ENCODE measurements at places on chromosomes 11 and 22.
A peak's percentile ranks its signal among the peaks of the same experiment; 100 is the strongest.

- DNase-seq, result no peak
Observed at GRCh38 chr11:85590848-85591483, 36.2 kb downstream of the DLG2 start.

GRCh38 chr22:39207141-39208012 is 37.4 kb downstream of the PDGFB start:
- DNase-seq, result no peak

- DNase-seq, result no peak
Observed at GRCh38 chr11:124672536-124673215, 863 bp downstream of the SIAE start.

- DNase-seq, result no peak
Observed at GRCh38 chr11:3197044-3197695, 21.4 kb downstream of the MRGPRG start.

DNA sequence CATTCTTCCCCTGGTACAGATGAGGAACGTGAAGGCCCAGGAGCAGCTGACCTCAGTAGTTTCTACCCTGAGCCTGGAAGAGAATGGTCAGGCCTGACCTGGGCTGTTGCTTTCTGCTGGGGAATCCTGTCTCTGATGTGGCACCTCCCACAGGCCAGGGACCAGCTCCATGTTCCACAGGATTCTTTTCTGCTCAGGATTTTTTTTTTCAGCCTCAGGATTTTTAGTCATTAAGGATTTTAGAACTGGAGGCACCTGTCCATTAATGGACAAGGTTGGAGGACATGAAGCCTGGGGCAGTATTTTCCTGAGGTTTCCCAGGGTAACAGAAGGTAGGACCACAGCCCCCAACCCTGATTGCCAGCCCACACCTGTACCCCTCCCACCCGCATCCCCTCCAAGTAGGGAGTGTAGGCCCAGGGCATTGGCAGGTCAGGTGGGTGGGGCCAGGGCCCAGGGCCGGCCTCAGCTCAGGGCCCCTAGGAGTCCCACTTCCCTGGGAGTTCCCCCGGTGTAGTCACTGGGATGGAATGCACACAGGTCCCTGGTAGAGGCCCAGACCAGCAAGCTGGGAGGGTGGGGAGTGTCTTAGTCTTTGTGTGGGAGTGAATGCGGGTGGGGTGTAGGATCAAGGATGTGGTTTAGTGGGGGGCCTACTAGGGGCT is 16.1 kb downstream of the BIK start:
- DNase-seq, result no peak

GRCh38 chr11:1168721-1169161 is 11.0 kb downstream of the MUC5AC start:
- no peak for DNase-seq

- DNase-seq, result no peak
Observed at GRCh38 chr11:65429068-65429681, 6.6 kb downstream of the NEAT1 start.

- no peak for DNase-seq
Observed at GRCh38 chr11:134069426-134070341, 812 bp downstream of the JAM3 start.

- DNase-seq, result no peak
Observed at GRCh38 chr11:72522186-72522585, 87.9 kb upstream of the CLPB start.

DNA sequence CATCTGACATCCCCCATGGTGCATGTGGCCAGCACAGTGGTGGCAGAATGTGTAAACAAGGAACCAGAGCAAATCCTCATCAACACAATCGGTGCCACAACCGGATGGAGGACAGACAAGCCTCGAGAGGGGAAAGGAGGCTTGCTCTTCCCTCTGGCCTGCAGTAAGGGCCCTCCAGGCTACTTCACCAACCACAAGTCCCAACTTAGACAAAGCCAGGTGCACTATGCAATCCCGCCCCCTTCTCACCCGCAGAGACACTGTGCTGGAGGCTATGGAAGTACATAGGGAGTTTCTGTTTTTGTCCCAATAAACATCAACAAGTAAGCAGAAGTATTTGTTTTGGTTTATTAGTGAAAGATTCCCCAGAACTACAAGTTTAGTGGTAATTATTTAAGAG is 54.3 kb downstream of the SPATA19 start:
- DNase-seq, result no peak

- DNase-seq, result no peak
Observed at GRCh38 chr11:57325735-57326048, 940 bp upstream of the TNKS1BP1 start.

DNA sequence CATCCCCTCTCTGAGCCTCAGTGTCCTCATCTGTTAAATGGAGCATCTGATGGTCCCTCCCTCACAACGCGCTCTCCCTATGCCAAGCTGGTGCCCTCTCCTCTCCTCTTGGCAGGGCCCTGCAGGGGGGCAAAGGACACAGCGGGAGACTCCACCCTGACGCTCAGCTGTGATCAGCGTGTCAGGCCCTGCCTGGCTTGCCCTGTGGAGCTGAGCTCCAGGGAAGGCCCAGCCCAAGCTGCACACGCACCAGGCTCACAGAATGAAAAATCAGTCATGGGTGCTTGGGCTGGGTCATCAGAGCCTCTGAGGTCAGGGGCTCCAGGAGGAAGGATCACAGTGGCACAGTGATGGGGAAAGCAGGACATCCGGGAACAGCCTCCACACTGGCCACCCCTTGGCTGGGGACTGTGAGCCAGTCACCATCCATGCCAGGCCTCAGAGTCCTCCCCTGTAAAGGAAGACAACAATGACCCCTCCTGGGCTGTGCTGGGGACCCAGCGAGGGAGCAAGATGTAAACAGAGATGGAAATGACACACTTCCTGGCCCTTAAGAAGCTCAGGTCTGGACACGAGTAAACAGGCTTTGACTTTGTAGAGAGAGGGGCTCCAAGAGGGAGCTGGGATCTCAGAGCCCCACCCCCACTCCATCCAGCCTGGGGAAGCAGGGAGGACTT is 36.6 kb downstream of the RPL3 start:
- DNase-seq, result no peak

GRCh38 chr11:79119491-79120284 is 321.1 kb downstream of the TENM4 start:
- no peak for DNase-seq

DNA sequence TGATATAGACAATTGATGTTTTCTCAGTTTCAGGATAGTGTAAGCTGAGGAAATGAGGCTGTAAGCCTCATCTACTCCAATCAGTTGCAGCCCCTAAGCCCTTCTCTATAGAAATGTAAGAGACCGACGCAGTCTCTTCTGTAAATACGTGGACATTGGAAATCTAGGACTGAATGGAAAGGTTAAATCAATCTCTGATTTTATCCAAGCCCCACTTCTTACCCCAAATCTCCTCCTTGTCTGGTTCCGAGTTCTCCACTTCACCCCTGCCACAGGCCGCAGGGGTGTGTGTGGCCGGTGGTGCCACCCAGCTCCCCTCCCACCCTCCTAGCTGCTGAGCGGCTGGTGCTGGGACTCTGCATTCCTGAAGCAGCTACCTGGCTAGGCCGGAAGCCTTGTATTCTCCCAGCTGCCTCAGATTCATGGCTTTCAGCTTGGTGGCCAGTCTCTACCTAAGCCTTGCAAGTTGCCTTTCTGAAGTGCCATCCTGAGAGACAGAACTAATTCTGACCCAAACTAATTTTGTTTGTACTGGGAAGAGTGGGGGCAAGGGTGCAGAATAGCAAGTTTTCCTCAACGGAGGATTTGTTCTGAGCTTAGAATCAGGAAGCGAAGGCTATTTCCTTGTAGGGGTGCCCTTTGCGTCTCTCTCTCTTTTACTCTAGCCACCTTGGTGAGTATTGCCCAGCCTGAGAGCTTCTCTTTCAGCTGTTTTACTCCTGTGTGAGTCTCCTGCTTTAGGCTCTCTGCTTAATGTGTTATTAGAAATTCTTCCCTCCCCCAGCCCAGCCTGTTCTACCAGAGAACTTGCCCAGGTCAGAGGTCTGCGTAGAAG is 749 bp downstream of the VWA5A start:
- no peak for DNase-seq

DNA sequence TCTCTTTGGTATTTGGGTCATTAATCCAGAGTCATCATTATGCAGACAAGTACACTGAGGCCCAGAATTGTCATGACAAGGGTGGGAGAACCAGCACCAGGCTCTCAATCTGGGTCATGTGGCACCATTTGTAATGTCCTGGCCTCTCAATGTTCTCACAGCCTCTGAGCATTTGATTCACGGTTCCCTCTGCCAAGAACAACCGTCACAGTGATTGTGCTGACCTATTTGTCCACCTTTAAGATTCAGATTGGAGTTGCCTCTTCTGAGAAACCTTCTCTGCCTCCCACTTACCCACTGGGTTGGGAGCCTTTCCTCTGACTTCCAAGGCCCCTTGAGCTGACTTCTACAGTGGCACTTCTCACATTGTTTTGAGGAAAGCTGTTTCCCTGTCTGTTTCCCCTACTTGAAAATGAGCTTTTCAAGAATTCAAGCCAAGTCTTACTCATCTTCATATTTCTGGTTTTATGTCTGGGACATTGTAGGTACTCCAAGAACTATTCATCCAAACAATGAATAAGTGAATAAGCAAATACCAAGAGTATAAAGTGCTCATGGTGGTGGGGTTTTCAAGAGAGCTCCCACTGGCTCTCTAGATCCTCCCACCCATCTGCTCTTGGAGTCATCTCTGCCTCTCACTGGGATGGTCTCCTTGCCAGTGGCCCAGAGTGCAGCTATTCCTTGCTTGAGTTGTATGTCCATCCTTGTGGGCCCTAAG is 126.4 kb upstream of the E2F8 start:
- DNase-seq, result no peak

DNA sequence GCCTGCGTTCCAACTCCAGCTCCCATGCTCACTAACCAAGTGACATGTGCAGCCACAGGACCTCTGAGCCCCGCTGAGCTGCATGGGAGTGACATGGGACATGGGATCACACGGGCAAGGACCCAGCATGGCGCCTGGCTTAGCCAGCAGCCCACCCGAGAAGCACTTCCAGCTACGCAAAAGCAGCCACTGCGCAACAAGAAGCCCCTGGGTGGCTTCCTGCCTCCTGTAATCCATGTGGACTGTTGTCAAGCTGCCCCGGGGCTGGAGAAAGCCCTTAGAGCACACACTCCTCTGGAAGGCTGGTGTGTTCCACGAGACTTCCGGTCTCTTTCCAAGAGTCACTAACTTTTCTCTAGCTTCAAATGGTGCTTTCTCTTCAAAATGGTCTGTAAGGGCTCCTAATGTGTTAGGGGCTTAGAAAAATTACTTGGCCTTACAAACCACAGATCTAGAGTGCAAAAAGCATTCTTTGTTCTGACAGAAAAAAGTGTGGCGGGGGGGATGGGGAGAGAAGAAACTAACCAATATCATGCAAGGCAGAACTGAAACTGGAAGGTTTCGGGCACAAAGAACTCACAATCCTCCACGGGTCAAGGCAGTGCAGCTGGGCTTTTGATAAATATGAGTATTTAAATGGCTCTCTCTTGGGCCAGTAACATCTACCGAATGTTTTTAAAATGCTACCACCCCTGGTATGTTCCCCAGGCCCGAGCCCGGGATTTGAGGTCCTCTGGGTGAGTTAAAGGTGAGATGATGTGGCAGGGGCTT is 5.5 kb downstream of the C11orf24 start:
- DNase-seq, result peak; percentile 81

- DNase-seq, result no peak
Observed at GRCh38 chr11:93267383-93267782, 63.2 kb upstream of the DEUP1 start.

- no peak for DNase-seq
Observed at GRCh38 chr11:32792111-32792947, 2.1 kb downstream of the CCDC73 start.

DNA sequence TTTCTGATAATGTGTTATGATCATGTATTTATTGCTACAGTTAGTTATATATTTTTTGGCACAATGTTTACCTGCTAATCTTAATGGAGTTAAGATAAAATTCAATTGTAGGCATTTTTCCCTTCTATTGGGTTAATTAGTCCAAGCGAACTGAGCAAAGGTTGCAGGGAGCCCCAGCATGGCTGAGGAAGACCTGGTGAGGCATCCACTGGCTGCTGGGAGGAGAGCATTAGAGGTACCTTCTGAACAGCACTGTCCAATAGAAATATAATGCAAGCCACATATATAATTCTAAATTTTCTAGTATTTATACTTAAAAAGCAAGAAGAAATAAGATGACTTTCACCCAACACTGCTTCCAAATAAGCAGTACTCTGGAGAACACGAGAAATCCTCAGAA is 689 bp upstream of the TMEM126A start:
- DNase-seq, result no peak

- no peak for DNase-seq
Observed at GRCh38 chr11:24226606-24227005, 270.2 kb upstream of the LUZP2 start.

- no peak for DNase-seq
Observed at GRCh38 chr11:116589402-116589801, 183.4 kb downstream of the BUD13 start.

DNA sequence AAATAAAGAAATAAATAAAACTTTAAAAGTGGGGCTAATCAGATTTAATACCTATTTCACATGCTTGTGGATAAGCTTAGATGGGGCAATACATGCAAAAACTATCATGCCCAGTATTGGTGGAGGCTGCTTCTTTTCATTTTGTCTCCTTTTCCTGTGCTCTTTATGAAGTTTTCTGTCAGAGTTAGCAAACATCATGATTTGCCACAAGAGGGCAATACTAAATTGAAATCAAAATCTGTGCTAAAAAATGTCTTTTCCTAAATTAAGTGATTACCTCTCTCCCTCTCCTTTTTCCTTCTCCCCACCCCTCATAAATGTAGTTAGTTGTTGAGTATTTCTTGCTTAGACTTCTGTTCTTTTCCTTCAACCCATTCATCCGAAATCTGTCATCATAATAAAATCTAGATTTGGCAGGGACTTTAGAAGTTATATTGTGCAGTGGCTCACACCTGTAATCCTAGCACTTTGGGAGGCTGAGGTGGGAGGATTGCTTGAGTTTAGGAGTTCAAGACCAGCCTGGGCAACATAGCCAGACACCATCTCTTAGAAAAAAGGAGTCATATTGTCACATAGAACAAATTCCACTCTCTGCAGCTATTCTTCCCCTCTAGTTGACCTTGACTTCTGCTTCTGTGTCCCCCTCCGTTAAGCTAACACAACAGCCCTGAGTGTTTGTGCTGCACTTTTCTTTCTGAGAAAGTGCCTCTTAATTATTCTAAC is 4.7 kb upstream of the ARHGAP42 start:
- no peak for DNase-seq

GRCh38 chr11:115716080-115716479 is 211.9 kb upstream of the CADM1 start:
- DNase-seq, result no peak

GRCh38 chr22:33443683-33444082 is 385.5 kb upstream of the SYN3 start:
- DNase-seq, result no peak

DNA sequence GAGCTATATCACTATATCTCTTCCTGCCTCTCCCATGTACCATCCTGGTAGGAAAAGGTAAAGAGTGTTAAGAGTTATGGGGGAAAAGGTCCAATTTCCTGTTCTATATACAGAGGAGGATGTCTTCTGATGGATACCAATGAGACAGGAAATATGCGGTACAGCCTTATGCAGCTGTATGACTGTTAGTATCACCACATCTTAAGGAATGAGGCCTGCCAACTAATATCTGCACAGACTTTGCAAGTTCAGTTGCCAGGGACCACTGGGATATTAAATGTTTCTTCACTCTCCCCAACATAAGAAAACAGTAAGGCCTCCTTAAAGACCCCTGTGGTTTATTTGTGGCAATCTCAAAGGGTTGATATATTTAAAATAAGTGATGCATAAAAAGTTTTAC is 1182.5 kb downstream of the LRRC4C start:
- DNase-seq, result no peak
